ENCODE measurements at places on chromosomes 3 and 15.
A peak's percentile ranks its signal among the peaks of the same experiment; 100 is the strongest.

DNA sequence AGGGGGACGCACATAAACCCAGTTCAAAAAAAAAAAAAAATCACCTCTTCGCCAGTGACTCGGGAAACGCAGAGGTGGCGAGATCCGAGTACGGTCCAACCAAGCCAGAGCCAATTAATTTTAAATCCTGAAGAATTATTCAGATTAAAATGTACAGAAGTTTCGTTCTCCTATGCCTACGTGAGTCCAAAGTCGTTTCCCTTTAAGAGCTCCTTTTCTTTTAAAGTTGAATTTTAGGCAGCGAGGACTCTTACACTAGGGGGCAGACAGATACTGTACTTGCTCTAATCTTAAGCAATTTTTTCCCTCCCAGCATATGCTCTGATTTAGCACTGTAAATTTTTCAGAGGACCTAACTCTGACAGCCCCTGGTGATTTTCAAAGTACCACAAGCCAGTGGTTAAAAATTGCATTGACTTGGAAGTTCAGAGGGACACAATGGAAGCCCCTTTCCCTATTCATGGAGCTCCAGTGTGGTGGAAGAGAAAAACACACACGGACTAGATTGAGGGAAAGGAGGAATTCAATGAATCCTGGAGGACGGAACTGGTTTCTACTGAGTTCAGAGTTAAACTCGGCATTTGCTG is 3.3 kb upstream of the NR2F2 start:
- DNase-seq = peak; percentile 92

DNA sequence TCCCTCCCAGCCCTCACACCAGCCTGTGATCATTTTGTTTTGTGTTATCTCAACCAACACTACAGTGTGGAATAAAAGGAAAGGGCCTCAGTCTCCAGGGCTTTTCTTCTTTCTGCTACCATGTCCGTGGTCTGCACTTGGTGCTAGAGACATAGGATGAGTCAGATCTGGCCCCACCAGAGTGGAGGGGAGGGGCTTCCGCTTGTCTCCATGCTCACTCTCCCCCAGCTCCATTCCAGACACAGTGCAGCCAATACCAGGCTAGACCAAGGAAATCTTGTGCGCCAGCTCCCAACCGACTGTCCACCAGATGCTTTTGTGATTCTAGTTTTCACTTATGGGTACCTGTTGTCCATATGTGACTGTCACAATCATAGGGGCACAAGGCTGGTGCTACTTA is 51.9 kb upstream of the TMEM115 start:
- peak; percentile 25 for DNase-seq

DNA sequence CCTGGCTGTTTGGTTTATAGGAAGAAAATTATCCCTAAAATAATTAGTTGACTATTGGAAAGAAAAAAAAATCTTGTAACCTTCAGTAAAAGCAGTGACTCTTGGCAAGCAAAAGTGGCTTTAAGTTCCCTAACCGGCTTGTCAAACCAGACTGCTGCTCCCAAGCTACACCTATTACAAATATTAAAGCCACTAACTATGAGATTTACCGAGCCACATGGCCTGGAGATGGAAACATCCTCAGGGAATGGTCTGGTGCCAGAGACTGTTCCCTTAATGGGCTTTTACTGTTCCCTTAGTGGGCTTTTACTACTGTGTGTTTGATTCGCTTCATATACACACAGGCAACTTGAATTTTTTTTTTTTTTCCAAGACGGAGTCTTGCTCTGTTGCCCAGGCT is 35.9 kb upstream of the ZNF774 start:
- no peak for DNase-seq

- no peak for DNase-seq
Measured at GRCh38 chr3:6516143-6516542, 344.8 kb upstream of the GRM7 start.

GRCh38 chr3:183797996-183798395 is 27.4 kb downstream of the MAP6D1 start:
- no peak for DNase-seq

- DNase-seq = no peak
Measured at GRCh38 chr3:32818970-32819511, 1.2 kb downstream of the TRIM71 start.

- DNase-seq = peak; percentile 13
Measured at GRCh38 chr15:38486936-38487335, 33.0 kb downstream of the FAM98B start.

DNA sequence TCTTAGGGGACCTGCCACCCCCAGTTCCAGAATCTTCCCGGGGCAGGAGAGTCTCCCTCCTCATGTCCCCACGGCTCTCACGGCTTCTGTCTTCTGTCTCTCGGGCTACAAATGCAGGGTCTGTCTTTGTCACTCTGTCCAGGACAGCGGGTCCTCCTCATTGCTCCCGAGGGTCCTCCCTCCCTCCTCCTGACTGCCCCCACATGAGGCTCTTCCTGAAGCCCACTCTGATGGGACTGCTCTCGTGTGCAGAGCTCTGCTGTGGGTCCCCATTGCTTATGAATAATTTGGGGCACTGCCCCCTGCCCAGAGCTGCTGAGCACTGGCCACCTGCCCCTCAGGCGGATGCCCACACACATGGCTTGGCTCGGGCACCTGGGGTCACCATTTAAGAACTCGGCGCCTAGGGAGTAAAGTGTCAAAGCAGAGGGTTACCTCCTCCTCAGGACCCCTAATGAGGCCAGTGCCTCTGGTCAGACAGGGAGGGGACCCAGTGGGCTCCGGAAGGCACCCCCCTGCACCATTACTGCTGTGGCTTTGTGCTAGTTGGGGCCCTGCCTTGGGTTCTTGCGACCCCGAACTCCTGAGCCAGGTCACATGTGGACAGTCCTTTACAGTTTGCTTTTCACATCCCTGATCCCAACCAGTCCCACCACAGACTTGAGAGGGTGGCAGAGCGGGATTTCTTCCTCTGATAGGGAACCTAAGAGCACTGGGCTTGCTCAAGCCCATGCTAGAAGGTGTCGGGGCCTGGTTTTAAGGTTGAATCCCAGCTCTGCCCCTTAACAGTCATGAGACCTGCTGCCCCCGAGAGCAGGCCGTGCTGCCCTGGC is 22.1 kb downstream of the HDAC11 start:
- no peak for DNase-seq

- DNase-seq = peak; percentile 33
Measured at GRCh38 chr15:58369261-58369701, 62.5 kb upstream of the LIPC start.

DNA sequence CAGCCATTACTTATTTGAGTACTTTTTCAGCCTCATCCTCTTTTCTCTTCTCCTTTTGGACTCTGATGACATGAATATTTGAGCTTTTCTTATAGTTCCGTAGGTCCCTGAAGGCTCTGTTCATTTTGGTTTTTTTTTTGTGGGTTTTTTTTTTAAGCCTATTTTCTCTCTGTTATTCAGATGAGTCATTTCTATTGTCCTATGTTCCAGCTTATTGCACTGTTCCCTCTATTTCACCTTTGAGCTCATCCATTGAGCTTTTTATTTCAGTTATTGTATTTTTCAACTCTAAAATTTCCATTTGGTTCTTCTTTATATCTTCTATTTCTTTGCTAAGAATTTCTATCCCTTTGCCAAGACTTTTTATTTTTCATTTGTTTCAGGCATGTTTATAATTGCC is 7.2 kb upstream of the MGLL start:
- DNase-seq = no peak

All from fibroblast of skin of right quadriceps (primary cell).